Stimulated activated CD4-positive, alpha-beta T cell treated with anti-CD3 and anti-CD28 coated beads, Interleukin-4, amount 100 ng/mL, for 4 hours (primary cell): ENCODE measurements at places on chromosomes 6 and 20.
A peak's percentile ranks its signal among the peaks of the same experiment; 100 is the strongest.

- no peak for DNase-seq
Observed at GRCh38 chr6:56424542-56425083, 177.2 kb upstream of the COL21A1 start.

- no peak for DNase-seq
Observed at GRCh38 chr6:167719920-167720319, 106.8 kb upstream of the AFDN start.

DNA sequence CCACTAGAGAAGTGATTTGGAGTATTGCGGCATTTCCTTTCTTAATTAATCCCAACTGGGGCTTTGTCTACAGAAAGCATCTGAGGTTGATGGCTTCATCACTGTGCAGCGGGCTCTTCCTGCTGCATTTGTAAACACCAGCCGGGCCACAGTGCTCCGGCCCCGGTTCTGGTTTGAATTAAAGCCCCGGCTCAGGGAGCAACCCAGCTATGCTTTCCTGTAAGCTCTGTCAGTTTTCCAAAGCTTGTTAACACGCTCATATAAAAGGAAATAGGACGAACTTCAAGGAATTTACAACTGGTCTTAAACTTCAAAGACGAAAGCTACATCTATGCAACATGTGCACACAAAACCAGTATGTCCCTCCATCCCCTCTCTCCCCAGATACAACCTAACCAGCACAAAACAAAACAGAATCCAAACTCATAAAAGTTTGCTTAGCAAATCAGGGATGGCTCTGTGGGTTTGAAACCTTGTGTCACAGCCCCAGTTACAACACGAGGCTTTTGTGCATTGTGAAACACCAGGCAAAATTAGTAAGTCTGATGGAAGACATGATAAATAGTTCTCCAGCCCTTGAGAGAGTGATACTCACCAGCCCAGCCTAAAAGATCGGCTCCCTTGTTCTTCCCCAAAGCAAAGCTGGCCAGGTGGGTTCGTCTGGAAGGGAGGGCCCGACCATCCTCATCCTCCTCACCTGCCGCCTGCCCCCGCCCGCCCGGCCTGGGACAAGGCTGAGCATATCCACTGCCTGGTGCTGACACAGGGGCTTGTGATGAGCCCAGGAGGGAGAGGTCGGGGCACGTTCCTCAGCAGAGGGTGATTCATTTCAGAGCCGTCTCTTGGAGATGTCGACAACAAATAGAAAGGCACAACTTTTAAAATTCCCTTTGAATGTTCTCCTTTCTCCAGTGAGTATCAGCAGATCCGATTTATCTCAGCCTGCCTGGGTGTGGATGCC, 197.9 kb downstream of the TFAP2C start:
- no peak for DNase-seq

GRCh38 chr6:4299476-4299875, 164.1 kb upstream of the ECI2 start:
- no peak for DNase-seq

DNA sequence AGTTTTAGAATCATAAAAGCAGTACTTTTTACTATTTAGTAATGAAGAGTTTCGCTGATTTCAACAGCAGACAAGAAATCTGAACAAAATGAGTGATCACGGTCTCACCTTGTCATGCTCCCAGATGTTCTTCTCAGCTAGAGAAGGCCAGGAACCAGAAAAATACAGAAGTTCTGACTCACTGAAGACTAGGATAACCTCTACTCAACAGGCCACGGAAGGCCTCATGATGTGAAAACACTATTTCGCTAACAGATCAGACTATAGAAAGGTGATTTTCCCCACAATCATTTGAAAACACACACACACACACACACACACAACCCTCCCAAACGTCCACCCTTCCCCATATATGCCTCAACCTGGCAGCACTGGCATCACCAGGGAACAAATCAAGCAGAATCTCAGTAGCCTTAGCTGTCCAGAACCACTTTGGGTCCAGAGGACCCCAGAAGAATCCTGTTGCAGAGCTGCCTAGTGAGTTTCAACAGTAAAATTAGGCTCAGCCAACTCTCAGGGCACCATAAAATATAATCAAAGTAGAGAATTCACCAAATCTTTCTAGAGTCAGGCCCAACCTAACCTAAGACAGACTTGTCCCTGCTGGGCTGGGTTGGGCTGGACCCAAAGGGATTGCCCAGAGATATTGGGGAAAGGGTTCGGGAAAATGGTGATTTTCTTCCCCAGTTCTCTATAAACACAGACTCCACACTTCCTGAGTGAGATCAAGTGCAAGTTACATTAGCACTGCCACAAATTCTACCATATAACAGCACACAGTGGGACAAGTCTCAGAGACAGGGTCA, 7.9 kb downstream of the EXOC2 start:
- DNase-seq: no peak

DNA sequence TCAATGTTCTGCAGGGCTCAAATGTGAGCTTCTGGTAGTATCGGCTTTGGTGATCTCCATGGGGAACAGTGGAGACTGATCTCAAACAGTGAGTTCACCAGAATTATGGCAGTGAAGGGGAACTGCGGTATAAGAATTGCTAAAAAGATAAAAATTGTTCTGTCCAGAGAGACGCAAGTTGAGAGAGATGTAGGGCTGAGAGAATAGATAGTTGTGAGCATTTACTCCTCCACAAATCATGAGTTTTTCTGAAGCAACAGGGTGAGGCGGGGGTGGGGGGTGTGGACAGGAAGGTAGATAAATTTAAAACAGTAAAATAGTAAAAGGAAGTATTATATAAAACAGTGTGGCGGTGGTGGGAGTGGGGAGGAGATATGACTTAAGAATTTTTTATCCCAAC, 98.6 kb upstream of the NEDD9 start:
- no peak for DNase-seq

DNA sequence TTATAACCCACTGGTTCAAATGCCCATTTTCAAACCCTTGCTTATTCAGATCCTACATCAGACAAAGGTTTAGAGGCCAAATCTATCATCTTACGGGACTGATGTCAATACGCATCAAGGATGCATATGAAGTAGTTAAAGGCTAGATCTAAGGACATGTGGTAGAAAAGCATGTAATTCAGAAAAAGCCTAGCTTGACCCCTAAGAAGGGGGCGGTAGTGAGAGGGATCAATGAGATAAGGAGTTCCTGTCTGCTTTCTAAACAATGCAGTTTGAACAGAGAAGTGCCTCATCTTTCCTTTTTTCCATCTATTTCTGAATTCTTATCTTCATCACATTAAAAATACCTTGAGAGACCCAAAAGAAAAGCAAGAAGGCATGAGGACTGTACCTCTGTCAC, 237.7 kb downstream of the ARHGAP18 start:
- no peak for DNase-seq

DNA sequence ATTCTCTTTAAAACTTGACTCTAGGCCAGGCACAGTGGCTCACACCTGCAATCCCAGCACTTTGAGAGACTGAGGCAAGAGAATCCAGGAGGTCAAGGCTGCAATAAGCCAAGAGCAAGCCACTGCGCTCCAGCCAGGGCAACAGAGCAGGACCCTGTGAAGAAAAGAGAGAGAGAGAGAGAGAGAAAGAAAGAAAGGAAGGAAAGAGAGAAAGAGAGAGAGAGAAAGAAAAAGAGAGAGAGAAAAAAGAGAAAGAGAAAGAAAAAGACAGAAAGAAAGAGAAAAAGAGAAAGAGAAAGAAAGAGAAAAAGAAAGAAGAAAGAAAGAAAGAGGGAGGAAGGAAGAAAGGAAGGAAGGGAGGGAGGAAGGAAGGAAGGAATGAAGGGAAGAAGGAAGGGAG, 76.7 kb downstream of the RIN2 start:
- DNase-seq: no peak

- DNase-seq: no peak
Observed at GRCh38 chr6:136820561-136820960, 1.8 kb upstream of the PEX7 start.

- DNase-seq: no peak
Observed at GRCh38 chr6:7996538-7997111, 67.6 kb downstream of the BLOC1S5 start.

- DNase-seq: no peak
Observed at GRCh38 chr6:135073217-135073616, 18.6 kb upstream of the HBS1L start.

DNA sequence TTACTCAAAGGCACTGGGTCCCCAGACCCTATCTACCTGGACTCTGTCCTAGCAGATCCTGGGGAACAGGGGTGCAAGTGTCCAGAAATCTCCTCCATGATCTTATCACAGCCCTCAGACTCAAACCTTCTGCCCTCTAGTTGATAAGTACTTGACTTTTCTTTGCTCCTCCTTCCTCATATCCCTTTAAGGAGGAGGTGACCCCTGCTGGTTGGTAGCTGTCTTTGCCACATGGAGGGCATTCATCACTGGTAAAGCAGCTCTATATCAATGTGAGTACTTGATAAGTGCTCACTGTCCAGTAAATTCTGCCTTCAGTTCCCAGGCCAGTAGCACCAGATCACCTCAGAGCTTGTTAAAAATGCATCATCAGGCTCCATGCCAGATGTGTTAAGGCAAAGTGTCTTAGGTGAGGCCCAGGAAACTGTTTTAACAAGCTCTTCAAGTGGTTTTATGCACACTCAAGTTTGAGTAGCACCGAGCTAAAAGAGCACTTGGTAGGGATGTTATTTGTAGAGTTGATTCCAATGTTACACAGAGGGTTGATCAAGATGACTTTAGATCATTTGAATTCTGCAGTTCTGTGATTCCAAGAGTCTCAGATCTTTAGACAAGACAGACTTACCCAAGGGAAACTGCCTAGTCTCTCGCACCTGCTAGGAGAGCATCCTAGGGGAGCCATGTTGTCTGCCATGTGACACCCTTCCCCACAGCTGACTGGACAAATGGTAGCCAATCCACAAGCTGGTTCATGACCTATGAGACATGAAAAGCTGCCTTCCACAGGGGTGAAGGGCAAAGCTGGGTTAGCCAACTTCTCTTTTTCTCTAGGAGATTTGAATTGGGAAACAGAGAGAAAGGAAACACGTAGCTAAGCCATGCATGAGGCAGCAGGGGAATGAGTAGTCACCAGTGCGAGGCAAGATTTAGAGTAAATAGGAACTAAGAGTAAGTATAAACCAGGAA, 18.6 kb downstream of the TREML2 start:
- DNase-seq: peak; percentile 44

GRCh38 chr6:12916006-12916405, 199.4 kb downstream of the PHACTR1 start:
- no peak for DNase-seq

GRCh38 chr6:121868206-121868605, 432.8 kb downstream of the GJA1 start:
- DNase-seq: no peak

GRCh38 chr6:35599761-35600658, 87.3 kb upstream of the TULP1 start:
- no peak for DNase-seq

DNA sequence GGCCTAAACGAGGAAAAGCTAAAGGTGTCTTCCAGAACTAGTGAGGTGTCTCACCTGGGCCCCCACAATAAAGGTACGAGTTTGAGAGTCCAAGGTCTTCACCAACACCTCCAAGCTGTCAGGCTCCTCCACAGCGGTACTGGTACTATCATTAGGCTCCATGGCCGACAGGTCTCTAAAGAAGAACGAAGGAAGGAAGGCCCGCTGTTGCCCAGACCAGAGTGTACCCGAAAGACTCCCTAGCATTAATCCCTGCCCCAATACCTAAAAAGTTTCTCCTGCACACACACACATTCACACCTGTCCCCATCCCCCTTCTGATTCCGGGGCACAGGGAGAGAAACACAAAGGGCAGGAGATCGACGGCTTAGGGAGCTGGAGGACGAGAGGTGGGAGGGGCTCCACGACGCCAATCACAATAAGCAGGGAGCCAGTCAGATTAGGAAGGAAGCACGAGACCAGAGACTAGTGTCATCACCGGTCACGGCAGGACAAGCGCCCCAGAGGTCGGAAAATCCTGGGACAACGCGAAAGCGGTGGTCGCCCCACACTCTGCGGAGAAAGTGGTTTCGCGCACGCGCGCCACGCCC, 764 bp downstream of the BAG6 start:
- no peak for DNase-seq

DNA sequence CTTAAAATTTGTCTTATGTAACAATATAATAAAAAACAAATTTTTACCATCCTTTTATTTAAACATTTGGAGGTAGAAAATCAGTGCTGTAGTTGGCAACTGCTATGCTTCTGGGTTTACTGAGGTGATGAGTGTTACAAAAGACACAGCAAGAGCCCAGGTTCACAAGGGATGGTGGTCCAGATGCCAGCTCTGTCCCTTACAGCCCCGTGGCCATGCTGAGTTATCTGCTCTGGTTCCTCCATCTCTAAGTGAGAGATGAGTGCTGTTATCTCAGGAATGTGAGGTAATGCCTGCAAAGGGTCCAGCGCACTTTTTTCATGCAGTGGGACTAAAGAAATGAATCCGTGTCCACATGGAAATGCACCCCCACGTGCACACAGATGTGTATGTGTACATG, 17.8 kb downstream of the SYNDIG1 start:
- DNase-seq: no peak

DNA sequence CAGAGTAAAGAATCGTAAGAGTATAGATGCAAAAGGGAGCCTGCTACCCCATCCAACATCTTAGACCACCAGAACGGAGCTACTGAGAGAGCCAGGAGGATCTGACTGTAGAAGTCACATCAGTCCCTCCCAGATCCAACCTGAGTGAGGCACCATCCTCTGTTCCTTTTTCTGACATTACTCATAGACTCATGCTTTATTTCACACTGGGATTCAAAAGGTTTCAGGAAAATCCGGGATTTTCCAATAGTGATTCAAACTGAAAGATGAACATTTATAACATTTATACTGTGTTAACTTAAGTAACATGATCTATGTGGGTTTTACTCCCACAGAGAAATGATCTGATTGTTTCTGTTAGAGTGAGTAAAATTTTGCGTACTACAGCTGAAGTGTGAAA, 868.6 kb upstream of the GJE1 start:
- DNase-seq: no peak

GRCh38 chr6:79868098-79868722, 79.1 kb downstream of the ELOVL4 start:
- DNase-seq: no peak

DNA sequence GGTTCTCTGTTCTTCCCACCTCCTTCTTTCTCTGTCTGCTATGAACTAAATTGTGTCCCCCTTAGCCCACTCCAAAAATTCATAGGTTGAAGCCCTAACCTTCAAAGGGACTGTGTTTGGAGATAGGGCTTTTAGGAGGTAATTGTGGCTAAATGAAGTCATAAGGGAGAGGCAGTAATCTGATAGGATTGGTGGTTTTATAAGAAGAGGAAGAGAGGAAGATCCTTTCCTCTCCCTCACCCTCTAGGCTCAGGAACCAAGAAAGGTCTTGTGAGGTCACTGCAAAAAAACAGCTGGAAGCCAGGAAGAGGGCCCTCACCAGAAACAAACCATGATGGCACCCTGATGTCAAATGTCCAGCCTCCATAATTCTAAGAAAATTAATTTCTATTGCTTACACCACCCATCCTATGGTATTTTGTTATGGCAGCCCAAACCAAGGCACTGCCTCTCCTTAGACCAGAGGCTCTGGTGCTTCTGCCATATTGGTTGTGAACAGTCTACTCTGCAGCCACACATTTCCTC, 135.1 kb upstream of the COL21A1 start:
- DNase-seq: no peak

GRCh38 chr6:127586372-127586771, 9.4 kb downstream of the C6orf58 start:
- no peak for DNase-seq

GRCh38 chr6:127972815-127973214, 72.0 kb upstream of the THEMIS start:
- DNase-seq: peak; percentile 20
